Stimulated activated CD8-positive, alpha-beta memory T cell treated with anti-CD3 and anti-CD28 coated beads, Interleukin-4, amount 100 ng/mL, for 1 hour (primary cell): ENCODE measurements at places on chromosomes 3 and 15.

- no peak for DNase-seq
Observed at GRCh38 chr15:62844564-62845240, 197.8 kb upstream of the TPM1 start.

DNA sequence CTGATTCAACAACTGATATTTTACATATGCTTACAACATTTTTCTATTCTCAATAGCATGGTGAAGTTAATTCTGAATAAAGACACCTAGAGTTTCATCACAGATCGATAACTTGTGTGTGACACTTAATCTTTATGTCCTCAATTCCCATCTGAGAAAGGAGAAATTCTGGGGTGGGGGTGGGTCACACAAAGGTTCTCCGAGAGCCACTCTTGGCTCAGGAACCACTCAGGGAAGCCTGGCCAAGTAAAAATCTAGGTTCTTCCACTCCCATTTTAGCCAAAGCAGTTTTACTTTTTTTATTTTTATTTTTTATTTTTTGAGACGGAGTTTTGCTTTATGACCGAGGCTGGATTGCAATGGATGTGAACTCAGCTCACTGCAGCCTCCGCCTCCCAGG, 111.0 kb upstream of the TBL1XR1 start:
- DNase-seq = no peak

GRCh38 chr3:19644405-19644804, 289.6 kb downstream of the EFHB start:
- no peak for DNase-seq

DNA sequence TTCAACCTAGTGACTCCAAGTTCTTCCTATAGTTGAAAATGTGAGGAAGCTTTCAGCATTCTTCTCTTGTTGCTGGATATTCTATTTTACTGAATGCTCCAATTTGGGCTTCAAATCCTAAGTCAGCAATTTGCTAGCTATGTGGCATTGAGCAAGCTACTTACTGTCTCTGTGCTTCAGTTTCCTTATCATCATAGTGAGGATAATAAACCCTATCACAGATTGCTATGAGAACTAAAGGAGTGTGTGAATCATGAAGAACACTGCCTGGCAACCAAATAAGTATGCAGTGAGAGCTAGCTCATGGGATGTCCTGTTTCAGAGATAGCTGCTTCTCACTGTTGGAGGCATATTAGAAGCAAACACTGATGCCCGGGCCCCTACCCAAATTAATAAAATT, 163.8 kb upstream of the CDIN1 start:
- no peak for DNase-seq
